CD4-positive, alpha-beta memory T cell (primary cell): ENCODE measurements at places on chromosomes 2 and 18. TPM values are rescaled to one million over a fixed set of nuclear protein-coding genes. Genes with fewer than 3 reads are reported as not detected.

Gene CYP27C1
- not detected for total RNA-seq

Gene NPHP1
- 0.23 TPM for total RNA-seq

Gene LINC00305
- not detected for total RNA-seq

Gene SLC39A10
- 101 TPM for total RNA-seq

Gene KLHL29
- total RNA-seq: 1.9 TPM

- DNase-seq: no peak
- peaks cover 48% of the 10 kb centered on the region for H3K4me1 ChIP-seq
- no peaks in the 10 kb centered on the region for H3K27me3 ChIP-seq
- peak overlapping the region; percentile 80 for H3K27ac ChIP-seq
- no peaks in the 10 kb centered on the region for H3K36me3 ChIP-seq
- peak overlapping the region; percentile 64 for H3K4me3 ChIP-seq
These were observed 1.2 kb downstream of the TXNL1 start for GRCh38 chr18:56637176-56637575.

GRCh38 chr2:176637486-176638166 is 368.4 kb downstream of the MTX2 start:
- H3K4me1 ChIP-seq: peaks cover 3% of the 10 kb centered on the region
- no peak for DNase-seq
- no peaks in the 10 kb centered on the region for H3K36me3 ChIP-seq
- H3K4me3 ChIP-seq: peak overlapping the region; percentile 41
- no peak overlapping the region for H3K27ac ChIP-seq

- peaks cover 37% of the 10 kb centered on the region for H3K4me1 ChIP-seq
- H3K36me3 ChIP-seq: no peaks in the 10 kb centered on the region
- H3K4me3 ChIP-seq: peak overlapping the region; percentile 61
- peak overlapping the region; percentile 75 for H3K27ac ChIP-seq
- no peak for DNase-seq
These were observed 124.7 kb downstream of the HDAC4 start for GRCh38 chr2:239275847-239276831.

DNA sequence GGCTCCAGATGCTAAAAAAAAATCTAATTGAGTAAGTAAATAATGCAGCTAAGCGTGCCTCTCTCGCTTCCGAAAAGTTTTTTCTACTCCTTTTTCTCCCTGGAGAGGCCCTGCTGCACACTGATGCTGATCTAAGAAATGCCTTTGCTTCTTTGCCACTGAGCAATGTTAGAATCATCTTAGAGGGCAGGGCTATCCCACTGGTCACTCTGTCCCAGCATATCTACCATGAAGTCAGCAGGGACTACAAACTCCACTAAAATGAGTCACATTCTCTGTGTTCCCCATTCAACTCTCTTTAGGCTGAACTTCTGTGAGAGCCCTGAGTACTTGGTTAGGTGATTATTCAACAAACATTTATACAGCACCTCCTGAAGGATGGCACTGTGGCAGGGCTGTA is 127.6 kb upstream of the LYPD1 start:
- DNase-seq: no peak
- H3K36me3 ChIP-seq: no peaks in the 10 kb centered on the region
- H3K4me1 ChIP-seq: no peaks in the 10 kb centered on the region
- no peaks in the 10 kb centered on the region for H3K27me3 ChIP-seq
- no peak overlapping the region for H3K27ac ChIP-seq

GRCh38 chr2:62354771-62355561 is 151.0 kb downstream of the TMEM17 start:
- DNase-seq: no peak
- H3K27me3 ChIP-seq: no peaks in the 10 kb centered on the region
- no peaks in the 10 kb centered on the region for H3K36me3 ChIP-seq
- no peak overlapping the region for H3K4me3 ChIP-seq
- no peak overlapping the region for H3K27ac ChIP-seq

- H3K4me3 ChIP-seq: no peak overlapping the region
- no peaks in the 10 kb centered on the region for H3K36me3 ChIP-seq
- DNase-seq: no peak
- no peaks in the 10 kb centered on the region for H3K4me1 ChIP-seq
These were observed 360.3 kb downstream of the IRS1 start for GRCh38 chr2:226439337-226439736.

DNA sequence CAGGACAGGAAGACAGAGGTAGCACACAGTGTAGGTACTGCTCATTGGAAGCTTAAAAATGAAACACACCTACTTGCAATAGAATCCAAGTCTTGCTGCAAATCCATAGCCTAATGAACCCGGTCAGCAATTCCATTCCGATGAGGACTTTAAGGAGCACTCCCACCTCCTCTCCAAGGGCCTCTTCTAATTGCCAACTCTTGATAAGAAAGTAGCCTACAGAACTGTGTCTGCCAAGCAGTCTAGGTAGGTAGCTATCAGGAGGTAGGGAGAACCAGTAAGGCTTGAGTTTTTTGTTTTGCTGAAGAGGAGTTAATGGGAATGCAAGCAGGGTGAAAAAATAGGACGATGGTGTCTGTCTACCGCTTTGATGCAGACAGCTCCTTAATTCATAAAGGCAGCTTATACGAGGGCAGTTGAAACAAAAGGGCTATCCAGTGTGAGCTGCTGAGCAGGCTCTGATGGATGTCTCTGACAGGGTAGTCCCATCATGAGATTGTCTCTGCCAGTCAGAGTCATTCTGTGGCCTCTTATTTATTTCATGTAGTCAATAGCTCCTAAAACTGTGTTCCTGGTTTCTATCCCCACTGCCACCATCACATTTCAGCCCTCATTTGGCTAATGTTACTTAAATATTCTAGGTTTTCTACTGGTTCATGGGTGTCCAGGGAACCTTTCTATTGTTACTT is 155.6 kb upstream of the DNMT3A start:
- H3K36me3 ChIP-seq: peaks cover 5% of the 10 kb centered on the region
- H3K27ac ChIP-seq: no peak overlapping the region
- H3K4me3 ChIP-seq: no peak overlapping the region
- H3K27me3 ChIP-seq: no peaks in the 10 kb centered on the region
- no peak for DNase-seq
- H3K4me1 ChIP-seq: no peaks in the 10 kb centered on the region

DNA sequence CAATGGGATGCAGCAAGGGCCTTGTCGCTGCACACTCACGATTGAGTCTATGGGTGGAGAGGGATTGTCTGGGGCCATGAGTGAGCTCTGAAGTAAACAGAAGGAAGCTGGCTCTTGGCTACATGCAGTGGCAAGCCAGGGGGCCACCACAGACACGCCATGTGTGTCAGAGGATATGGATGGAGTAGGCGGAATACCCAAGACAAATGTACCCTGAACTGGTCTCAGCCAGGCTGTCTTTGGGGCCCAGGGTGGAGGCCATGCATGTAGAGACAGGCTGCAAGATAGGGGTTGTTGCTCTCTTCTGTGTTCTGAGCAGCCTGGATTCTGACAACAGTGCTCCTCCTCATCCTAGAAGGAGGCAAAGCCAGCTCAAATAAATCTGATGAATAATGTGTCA is 24.0 kb upstream of the ITGA6 start:
- no peak overlapping the region for H3K27ac ChIP-seq
- no peaks in the 10 kb centered on the region for H3K4me1 ChIP-seq
- DNase-seq: no peak
- no peaks in the 10 kb centered on the region for H3K27me3 ChIP-seq

- H3K27me3 ChIP-seq: no peaks in the 10 kb centered on the region
- no peak overlapping the region for H3K27ac ChIP-seq
- H3K4me1 ChIP-seq: no peaks in the 10 kb centered on the region
- H3K4me3 ChIP-seq: no peak overlapping the region
These were observed 52.0 kb downstream of the FECH start for GRCh38 chr18:57534511-57534909.

GRCh38 chr2:112724591-112725525 is 4.0 kb downstream of the NT5DC4 start:
- no peak overlapping the region for H3K27ac ChIP-seq
- no peaks in the 10 kb centered on the region for H3K4me1 ChIP-seq
- no peak overlapping the region for H3K4me3 ChIP-seq
- H3K27me3 ChIP-seq: no peaks in the 10 kb centered on the region
- H3K36me3 ChIP-seq: no peaks in the 10 kb centered on the region

DNA sequence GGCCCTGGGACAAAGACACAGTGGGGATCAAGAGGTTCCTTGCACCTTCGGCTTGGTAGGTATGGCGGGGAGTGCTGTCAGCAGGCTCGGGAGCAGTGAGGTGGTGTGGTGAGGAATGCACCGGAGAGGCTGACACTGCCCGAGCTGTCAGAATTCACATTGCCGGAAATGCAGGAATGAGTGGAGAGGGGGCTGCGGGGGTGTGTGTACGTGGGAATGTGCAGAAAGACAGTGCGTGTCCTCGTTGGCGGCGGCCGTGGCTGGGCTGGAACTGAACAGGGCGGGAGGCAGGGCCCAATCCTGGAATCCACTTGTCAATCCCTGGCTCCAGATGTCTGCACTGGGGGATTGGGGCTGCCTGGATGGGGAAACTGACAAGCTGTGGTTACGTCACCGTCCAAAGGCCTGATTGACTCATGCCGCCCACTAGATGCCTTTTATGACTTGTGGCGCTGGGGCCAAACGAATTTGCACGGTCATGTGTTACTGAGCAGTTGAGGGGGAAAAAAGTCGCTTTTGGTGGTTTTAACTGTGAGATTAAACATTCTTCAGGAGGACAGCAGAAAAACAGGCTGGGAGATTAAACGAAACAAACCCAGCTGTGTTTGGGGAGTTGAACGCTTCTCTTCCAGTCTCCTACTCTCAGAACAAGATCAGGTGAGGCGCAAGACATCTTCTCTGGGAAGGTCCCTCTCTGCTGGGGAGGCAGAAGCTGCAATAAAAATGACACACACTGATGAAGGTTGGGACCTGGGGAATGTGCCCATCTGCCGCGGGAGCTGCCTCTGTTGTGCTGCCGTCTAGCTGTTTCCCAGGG is 189.4 kb upstream of the GLI2 start:
- H3K4me1 ChIP-seq: no peaks in the 10 kb centered on the region
- DNase-seq: no peak
- H3K27me3 ChIP-seq: no peaks in the 10 kb centered on the region
- H3K4me3 ChIP-seq: no peak overlapping the region
- H3K27ac ChIP-seq: no peak overlapping the region
- H3K36me3 ChIP-seq: no peaks in the 10 kb centered on the region

DNA sequence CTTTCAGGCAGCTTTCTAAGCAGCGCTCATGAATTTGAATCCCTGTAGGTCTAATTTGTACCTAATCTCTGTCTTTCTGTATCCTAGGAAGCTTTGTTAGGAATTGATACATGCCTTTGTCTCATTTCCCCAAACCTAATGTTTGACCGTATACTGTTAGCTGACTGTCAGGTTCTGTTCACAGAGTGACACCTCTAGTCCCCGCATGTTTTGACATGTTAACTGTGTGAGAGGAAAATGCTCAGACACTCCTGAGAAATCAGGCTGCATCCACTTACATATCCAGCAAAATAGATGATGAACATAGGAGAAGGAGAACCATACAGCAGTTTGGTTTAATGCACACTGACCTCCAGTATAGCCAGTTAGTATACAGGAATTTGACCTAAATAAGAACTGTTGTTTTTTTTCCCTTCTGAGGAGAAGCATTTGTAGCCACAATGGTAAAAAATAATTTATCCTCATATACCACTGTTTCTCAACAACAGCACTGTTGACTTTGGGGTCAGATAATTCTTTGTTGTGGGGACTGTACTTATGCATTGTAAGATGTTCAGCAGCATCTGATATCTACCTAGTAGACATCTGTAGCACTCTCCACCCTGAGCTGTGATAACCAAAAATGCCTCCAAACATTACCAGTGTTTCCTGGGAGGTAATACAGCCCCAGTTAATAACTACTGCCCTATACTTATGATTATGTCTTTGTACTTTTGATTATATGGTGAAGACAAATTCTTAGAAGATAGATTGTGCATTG is 130.9 kb downstream of the NCOA1 start:
- no peak overlapping the region for H3K4me3 ChIP-seq
- H3K27me3 ChIP-seq: no peaks in the 10 kb centered on the region
- no peak overlapping the region for H3K27ac ChIP-seq
- no peak for DNase-seq
- H3K4me1 ChIP-seq: peaks cover 8% of the 10 kb centered on the region
- H3K36me3 ChIP-seq: no peaks in the 10 kb centered on the region

DNA sequence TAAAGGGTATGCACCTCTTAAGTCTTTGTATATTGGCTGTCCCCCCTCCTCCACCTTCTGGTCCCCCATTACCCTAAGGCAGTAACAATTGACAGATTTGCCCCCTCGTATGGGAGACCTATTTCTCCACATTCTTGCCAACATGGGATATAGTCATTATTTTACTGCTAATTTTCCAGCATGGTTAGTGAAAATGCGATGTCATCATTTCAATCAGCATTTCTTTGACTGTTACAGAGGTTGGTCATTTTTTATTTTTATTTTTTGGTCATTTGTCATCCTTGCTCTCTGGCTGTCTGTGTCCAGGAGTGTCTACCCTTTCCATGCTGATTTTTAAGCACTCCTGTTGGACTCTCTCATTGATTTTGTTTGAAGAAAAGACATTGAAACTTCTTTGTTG is 45.4 kb upstream of the SPP2 start:
- no peaks in the 10 kb centered on the region for H3K36me3 ChIP-seq
- no peak overlapping the region for H3K4me3 ChIP-seq
- H3K4me1 ChIP-seq: peaks cover 24% of the 10 kb centered on the region
- DNase-seq: no peak
- H3K27ac ChIP-seq: no peak overlapping the region

- H3K4me1 ChIP-seq: peaks cover 3% of the 10 kb centered on the region
- H3K27me3 ChIP-seq: no peaks in the 10 kb centered on the region
- H3K4me3 ChIP-seq: no peak overlapping the region
- H3K36me3 ChIP-seq: peaks cover 68% of the 10 kb centered on the region
These were observed 18.0 kb downstream of the ZC3H15 start for GRCh38 chr2:186503827-186504606.

DNA sequence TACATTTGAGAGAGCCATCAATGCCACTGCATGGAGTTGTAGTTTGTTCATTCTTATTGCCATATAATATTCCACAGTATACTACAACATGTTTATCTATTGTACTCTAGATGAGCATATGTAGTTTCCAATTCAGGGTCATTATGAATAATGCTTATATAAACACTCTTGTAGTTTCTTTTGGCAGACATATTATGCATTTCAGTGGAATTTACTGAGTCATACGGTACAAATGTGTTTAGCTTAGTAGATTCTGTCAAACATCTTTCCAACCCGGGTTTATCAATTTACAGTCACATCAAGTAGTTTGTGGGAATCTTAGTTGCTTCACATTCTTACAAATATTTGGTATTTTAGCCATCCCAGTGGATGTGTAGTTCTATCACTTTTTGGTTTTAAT is 161.1 kb downstream of the KCNH7 start:
- DNase-seq: no peak
- H3K27me3 ChIP-seq: no peaks in the 10 kb centered on the region
- H3K4me3 ChIP-seq: no peak overlapping the region
- no peaks in the 10 kb centered on the region for H3K4me1 ChIP-seq
- no peak overlapping the region for H3K27ac ChIP-seq

GRCh38 chr2:172864182-172864581 is 128.5 kb downstream of the RAPGEF4 start:
- no peaks in the 10 kb centered on the region for H3K4me1 ChIP-seq
- DNase-seq: no peak
- peaks cover 4% of the 10 kb centered on the region for H3K27me3 ChIP-seq
- no peaks in the 10 kb centered on the region for H3K36me3 ChIP-seq
- H3K27ac ChIP-seq: no peak overlapping the region
- no peak overlapping the region for H3K4me3 ChIP-seq

DNA sequence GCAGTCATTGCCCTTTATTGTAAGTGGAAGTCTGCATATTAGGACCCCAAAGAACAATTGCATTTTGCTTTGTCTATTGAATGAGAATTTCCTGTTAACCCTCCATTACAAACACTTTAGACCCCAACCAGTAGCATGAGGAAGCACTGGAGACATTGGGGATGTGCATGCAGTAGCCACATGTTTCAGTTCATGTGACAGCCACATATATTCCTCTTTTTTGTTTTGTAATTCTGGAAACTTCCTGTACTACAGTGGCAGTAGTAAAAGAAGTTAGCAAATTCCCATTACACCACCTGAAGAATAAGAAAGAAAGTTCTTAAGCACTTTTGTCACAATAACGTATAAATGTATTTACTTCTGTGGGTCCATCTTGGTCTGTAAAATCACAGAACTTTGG is 281.1 kb upstream of the SLC14A2 start:
- H3K27me3 ChIP-seq: no peaks in the 10 kb centered on the region
- H3K36me3 ChIP-seq: no peaks in the 10 kb centered on the region
- no peak overlapping the region for H3K4me3 ChIP-seq
